Esophagus muscularis mucosa (tissue), 4 donors: ENCODE measurements at places on chromosomes 11 and 22. TPM values are rescaled to one million over a fixed set of nuclear protein-coding genes. Genes with fewer than 3 reads are reported as not detected.

DNA sequence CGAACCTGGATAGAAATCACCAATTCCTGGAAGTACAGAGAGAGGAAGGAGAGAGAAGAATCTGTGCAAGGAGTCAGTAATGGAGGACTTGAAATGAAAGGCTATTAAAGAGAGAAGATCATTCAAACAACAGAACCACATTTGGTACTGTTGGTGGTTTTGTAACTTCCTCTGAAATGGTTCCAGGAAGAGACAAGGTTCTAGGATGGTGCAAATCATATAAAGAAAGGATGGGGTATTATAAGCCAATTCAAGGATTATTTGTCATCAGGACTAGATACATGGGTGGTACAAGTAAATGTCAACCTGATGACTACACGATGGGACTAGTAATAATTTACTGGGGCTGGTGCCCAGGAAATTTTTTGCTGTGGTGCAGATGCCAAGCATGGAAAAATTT is 28.9 kb upstream of the TMA7B start:
- no peak overlapping the region for H3K4me3 ChIP-seq
- no peak overlapping the region for H3K27ac ChIP-seq
- H3K27me3 ChIP-seq, result no peaks in the 10 kb centered on the region
- H3K4me1 ChIP-seq, result no peaks in the 10 kb centered on the region
- H3K36me3 ChIP-seq, result no peaks in the 10 kb centered on the region
- no peak for DNase-seq

- H3K4me3 ChIP-seq, result no peak overlapping the region
- H3K27ac ChIP-seq, result no peak overlapping the region
- no peak for DNase-seq
- peaks cover 55% of the 10 kb centered on the region for H3K4me1 ChIP-seq
- no peaks in the 10 kb centered on the region for H3K27me3 ChIP-seq
Observed at GRCh38 chr11:117019871-117020270, 78.4 kb downstream of the SIK3 start.

DNA sequence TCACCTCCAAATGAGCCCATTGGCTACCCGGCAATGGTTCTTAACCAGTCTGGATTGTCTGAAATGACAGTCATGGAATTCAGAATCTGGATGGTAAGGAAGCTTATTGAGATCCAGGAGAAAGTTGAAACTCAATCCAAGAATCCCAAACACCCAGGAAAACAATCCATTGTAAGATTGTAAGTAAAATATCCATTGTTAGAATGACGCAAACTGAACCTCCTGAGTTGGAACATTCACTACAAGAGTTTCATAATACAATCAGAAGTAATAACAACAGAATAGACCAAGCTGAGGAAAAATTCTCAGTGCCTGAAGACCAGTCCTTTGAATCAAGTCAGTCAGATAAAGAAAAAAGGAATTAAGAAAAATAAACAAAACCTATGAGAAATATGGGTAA is 22.1 kb downstream of the OR8G5 start:
- H3K27ac ChIP-seq, result no peak overlapping the region
- no peaks in the 10 kb centered on the region for H3K36me3 ChIP-seq

FAM227A gene
- 0.75 TPM for total RNA-seq

TTC9C gene
- total RNA-seq, result 12.9 TPM
